Activated CD4-positive, alpha-beta T cell treated with anti-CD3 and anti-CD28 coated beads, Interleukin-2, Interleukin-6, amounts not matched to agents 100 ng/mL and 50 ng/mL, durations not matched to agents 16 hours and 8 hours (primary cell): ENCODE measurements at places on chromosomes 5 and 9.
A peak's percentile ranks its signal among the peaks of the same experiment; 100 is the strongest.

DNA sequence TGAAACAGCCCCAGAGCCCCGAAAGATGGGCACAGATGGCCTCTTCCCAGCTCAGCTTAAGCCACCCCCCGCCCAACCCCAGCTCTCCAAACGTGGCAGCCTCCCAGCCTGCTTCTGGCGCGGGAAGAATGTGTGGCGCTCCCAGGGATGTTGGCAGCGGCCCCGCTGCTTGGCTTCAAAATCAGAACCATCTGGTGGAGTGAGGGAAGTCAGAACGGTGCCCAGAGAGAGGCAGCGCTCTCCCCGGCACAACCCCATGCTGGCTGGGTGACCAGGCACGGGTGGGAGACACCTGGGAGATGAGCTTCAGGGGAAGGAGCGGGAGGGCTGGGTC is 72.7 kb upstream of the ORM1 start:
- no peak for DNase-seq

- DNase-seq: no peak
These were observed 136.5 kb downstream of the CCDC192 start for GRCh38 chr5:127839496-127840197.

DNA sequence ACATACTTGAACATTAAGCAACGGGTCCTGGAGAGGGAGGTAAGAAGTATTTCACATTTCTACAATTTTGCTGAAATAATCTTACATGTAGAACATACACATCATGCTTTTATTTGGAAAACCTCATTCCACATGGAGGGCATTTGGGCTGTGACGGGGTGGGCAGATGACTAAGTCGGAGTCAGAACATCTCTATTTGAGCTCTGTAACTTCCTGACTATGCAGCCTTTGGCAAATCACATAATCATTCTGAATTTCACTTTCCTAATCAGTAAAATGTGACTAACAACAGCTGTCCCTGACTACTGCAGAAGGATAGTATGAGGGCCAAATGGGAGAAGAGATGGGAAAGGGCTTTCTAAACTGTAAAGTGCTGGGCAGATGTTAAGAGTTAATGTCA is 17.1 kb upstream of the IL6ST start:
- peak; percentile 61 for DNase-seq

DNA sequence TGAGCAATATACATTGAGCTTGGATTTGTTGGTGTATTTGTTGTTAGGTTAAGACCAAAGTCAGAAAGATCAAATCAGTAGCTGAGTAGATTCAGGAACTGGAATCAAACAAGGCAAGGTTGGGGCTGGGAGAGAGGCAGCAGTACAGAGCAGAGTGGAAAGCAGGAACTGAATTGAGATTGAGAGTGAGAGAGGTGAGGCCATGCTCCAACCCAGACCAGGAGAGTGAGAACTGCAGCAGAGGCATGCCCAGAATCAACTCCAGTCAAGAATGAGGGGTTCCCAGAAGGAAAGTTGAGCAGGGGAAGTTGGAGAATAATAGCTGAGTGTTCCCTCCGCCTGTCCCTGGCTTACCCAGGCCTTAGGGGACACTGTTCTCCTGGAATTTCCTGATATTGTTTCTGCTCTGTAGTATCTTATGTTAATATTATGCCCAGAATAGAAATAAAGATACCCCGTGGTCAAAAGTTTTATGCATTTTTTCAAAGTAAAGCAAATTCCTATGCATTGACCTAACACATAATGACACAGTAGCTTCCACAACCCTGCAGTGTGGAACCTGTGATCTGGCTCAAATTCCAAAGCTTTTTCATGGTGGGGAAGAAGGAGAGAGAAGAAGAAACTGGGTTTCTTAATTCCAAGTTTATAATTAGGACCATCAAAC is 82.7 kb downstream of the SV2C start:
- DNase-seq: no peak

- DNase-seq: no peak
These were observed 54.9 kb upstream of the GRAMD2B start for GRCh38 chr5:126368239-126368812.

DNA sequence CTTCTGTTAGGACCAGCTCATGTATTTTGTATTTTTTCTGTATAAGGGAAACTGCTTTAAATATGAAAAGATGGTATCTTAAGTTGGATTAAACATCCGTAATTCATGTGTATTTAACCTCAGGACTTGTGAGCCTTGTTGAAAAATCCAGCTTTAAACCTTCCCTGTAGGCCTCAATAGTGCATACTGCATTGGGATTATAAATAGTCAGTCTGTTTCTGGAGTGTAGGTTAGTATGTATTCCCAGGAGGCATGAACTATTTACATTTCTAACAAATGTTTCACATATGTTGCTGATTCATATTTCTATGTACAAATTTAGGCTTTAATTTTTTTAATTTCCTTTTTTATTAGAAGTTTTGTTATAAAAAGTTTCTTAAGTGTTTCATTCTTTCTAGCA is 137.9 kb upstream of the GRHPR start:
- DNase-seq: no peak

DNA sequence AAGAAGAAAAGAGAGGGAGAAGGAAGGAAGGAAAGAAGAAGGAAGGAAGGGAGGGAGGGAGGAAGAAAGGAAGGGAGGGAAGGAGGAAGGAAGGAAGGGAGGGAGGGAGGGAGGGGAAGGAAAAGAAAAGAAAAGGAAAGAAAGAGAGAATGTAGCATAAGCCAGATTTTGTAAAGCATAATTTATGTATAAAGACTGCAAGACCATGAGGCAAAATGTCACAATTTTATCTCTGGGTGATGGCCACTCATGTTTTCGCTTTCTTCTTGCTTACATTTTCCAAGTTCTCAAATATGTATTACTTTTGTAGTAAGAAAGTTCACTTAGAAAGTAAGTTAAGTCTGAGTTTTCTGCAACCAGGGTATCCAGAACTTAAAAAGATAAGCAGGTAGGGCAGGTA is 3.4 kb upstream of the RNF183 start:
- DNase-seq: no peak

- peak; percentile 41 for DNase-seq
These were observed 10.5 kb downstream of the GLRX start for GRCh38 chr5:95812074-95812471.

DNA sequence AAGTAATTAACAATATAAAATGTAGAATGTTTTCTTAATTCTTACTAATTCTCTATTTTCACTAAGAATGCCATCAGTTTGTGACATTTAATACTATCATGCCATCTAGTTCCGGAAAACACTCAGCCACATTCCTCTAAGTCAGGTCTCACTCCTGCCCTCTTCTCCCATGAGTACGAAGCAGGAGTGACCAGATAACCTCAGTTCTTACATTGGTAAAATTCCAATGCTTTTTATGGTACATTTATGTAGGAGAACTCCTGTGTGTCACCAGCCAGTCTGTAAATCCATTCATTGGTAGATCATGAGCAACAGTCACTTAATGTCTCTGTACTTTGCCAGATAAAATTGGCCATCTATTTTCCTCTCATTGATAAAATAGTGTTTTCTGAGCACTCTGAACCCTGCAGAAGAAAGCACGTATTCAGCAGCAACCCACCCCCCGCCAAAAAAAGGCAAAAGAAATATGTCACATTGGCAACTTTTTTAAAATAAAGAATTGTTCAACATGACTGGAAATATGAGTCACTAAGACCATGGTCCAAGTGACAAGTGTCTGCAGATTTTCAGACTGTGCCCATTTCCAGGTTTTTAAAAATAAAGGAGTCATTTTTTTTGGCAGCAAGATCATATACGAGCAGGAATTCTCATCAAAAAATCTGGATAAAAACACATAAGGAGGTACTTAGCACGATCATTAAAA is 11.8 kb downstream of the GLIS3 start:
- no peak for DNase-seq

GRCh38 chr9:92165484-92165883 is 50.3 kb upstream of the SPTLC1 start:
- DNase-seq: peak; percentile 43

- DNase-seq: no peak
These were observed 250.9 kb upstream of the DAB2 start for GRCh38 chr5:39675676-39676075.

GRCh38 chr5:125278711-125279110 is 532.3 kb upstream of the ZNF608 start:
- DNase-seq: no peak

DNA sequence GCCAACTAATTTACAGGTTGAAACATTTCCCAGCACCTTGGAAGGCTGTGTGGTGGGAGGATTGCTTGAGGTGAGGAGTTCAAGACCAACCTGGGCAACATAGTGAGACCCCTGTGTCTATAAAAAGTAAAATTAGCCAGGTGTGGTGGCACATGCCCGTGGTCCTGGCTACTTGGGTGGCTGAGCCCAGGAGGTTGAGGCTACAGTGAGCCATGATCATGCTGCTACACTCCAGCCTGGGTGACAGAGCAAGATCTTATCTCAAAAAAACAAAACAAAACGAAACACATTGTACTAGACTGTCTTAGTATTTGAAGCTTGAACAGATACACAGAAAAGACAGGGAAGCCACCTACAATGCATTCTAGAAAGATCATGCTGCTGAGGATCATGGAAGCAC is 2.8 kb upstream of the HSDL2 start:
- peak; percentile 37 for DNase-seq

- peak; percentile 30 for DNase-seq
These were observed at the start of gene DIRAS2 for GRCh38 chr9:90642570-90643539. Gene DIRAS2, minus strand, starts transcription at chr9:90642824. Its CDS starts 28,997 bp downstream, at chr9:90613827.

DNA sequence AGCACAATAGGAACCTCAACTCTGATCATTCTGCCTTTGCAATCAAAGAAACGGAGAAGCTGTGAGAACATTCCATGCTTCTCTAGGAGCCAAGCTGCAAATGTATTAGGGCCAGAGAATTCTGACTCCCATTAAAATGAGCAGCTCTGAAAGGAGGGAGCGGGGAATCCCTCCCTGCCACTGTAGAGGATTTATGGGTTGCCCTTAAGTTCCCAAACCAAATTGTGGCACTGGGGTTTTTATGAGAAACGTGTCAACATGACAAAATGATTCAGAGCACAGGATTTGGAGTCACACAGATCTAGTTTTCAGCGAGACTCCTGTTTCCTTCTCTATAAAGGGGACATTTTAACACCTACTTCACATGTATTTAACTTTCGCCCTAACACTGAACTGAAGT is 1.8 kb downstream of the IL6ST start:
- peak; percentile 48 for DNase-seq

DNA sequence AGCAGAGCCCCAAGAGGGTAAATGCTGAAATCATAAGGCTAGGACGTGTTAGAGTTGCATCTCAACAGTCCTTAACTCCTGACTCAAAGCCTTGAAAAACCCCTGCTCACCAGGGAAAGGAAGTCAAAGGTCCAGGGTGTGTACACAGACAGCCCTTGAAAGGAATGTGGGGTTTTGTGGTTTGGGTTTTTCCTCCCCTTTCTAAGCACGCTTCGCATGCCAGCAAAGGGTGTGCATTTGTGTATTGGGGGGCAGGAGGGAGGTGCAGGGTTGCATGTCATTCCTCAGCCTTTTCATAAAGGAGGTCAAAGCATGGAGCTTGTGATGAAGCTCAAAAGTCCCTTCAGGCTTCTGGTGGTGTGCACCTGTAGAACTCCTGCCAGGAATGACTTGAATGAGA is 17.3 kb upstream of the XPA start:
- no peak for DNase-seq

DNA sequence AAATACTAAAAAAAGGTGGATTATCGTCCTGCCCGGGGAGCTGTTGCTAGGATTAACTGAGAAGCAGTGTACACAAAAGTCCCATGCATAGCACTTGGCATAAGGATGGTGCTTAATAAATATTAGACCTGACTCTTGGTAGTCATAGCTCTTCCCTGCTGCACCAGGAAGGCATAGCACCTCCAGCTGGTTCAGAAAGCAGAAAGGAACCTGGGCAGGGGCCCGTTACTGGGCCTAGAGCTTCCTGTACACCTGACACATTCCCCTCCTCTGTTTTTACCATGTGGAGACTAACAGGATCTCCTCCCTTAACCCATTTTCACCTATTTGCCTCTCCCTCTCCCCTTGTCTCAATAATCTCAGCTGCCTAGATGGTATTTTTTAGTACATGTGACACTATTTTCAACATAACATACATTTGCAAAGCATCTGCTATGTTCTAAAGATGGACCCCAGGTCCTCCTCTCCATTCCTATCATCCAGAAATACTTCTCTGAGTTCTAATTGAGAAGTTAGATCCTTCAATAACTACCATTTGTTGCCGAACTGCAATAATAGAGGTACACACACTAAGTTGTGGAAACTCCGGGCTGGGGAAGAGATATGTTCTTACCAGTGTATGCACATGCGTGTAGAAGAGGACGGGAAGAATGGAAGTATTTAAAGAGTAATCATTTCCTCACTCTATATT is 3.2 kb upstream of the ANP32B start:
- DNase-seq: no peak

GRCh38 chr5:74143721-74144330 is 496.7 kb downstream of the ENC1 start:
- DNase-seq: no peak
